ENCODE measurements at places on chromosomes 16 and 17.

DNA sequence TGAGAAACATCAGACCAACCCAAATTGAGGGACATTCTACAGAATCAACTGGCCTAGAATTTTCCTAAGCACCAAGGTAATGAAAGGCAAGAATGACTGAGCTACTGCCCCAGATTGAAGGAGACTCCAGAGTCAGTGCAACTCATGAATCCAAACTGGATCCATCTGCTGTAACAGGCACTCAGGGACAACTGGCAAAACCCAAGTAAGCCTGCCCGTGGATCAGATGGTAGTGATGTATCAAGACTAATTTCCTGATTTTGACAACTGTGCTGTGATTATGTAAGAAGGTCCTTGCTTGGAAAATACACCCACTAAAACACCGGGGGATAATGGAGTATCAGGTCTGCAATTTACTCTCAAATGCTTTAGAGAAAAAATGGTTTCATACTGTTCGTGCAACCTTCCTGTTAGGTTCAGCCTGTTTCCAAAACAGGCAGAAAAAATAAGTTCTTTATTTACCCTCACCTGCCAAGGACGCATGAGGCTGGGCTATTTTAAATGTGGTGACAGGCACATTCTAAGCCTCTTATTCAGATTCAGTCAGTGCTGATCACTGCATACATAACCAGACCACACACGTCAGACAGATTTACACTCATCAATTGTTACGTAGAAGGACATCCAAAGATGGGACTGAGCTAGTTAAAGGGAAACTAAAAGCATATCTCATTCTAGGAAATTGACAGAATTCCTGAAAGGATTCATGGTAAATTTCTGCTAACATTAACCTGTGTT is 7.0 kb downstream of the MBTPS1 start:
- no peak for DNase-seq

DNA sequence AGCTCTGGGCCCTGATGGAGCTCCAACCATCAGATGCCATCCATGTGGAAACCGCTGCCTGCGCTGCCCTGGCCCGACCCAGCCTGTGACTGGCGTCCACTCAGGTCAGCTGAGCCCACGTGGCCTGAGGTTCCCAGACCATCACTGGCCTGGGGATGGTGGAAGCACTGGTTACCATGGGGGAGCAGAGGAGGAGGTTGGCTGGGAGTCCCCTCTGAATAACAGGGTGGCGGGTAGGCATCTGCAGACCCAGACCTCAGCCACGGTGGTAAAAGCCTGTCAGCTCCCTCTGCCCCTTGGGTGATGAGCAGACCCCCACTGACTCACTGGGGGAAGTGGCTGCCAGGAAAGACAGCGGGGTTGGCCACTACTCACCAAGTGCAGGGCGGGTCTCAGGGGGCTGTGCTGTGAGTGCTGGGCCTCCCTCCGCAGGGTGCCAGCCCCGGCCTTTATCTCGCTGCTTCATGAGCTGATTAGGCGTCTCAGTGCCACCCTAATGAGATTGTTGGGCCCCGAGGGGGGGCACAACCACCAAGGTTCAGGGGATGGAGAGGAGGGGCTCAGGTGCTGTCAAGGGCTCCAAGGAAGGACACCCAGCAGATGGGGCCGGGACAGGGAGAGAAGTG is at the start of gene PDE6G:
TSS of gene PDE6G (minus strand) at position 425 of the 626 bp plus-strand sequence. CDS start 3,237 bp downstream, outside the sequence.
- DNase-seq, result no peak

- no peak for DNase-seq
Measured at GRCh38 chr17:35129973-35130351, 8.5 kb downstream of the FNDC8 start.

DNA sequence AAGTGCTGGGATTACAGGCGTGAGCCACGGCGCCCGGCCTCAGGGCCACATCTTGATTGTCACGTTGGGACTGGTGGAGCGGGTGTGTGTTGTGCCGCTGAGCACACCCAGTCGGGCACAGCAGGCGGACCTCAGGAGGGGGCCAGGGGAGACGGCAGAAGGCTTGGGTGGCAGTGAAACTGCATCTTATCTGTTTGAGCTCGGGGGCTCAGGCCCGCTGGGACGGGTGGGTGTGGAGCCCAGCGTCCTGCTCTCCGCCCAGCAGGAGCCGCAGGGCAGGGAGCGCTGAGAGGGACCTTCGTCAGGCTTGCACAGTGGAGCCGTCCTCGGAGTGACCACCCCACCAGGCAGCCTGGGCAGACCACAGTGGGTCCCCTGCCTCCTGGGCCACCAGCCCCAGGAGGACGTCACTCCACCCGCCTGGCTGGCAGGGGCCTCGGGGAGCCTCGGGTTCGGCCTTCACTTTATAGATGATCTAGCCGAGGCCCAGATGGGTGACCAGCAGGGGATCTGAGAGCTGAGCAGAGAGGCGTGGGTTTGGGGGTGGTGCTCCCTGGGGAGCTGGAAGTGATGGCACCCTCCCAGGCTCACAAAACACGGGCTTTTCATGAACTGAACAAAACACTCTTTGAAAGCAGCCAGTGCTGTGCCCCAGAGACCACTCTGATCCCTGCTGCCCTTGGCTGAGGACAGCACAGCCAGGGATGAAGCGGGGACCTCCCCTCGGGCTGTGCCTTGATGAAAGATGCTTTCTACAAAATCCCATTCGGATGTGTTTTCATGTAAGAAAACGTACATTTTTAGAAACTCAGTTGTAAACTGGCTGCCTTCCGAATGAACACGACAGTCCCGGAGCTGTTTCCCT is 181.1 kb downstream of the SEC14L1 start:
- no peak for DNase-seq

DNA sequence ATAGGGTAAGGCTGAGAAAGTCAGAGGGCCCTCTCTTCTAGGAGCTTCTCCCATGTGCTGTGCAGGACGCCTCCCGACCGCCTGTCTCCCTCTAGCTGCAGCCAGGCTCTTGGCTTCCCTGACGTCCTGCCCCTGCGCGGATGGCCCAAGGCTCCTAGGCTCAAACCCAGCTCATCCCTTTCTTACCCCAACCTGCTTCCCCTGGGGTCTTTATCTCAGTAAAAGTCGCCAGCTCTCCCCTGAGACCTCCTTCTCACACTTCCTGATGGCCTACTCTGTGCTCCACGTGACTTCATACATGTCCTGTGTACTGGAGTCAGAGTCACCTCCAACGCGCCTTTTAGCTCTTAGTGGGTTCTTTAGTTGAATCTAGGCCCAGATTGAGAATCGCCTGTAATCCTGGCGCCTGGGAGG is 1.1 kb upstream of the ZNF747 start:
- peak; percentile 93 for DNase-seq

DNA sequence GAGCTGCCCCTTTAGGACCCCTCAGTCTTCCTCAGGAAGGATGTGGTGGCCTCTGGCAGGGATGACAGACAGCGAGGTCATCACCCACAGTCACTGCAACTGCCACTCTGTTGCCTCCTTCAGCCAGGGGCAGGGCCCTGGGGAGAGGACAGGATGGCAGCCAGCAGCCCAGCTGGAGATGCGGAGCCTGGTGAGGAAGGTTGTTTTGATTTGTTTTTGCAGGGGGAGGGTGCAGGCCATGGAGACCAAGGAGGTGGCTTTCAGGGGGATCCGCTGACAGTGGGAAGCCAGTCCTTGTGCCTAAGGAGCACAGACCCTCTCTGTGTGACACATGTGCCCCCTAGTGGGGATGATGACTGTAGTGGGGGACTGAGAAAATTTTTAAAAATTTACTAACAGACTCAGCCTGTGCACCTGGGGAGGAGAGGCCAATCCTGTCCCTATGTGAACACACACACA is 7.4 kb downstream of the PRCD start:
- DNase-seq, result peak; percentile 77

- no peak for DNase-seq
Measured at GRCh38 chr17:55157165-55157564, 107.6 kb upstream of the HLF start.

DNA sequence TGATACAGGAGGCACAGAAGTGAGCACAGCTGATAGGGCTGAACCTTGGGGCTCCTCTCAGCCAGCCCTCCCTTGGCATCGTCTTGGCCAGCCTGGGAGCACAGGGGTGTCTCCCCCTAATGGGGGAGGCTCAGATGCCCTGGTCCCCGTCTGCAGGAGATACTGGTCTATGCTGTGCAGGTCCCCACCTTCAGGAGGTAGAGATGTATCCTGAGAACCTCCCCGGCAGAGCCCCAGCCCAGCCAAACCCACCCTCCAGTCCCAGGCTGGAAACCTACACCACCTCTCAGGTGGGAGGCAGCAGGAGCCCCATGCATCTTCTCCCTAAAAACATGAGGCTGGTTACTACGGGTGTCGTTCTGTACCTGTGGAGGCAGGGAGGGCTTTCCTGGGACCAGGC is 38.7 kb downstream of the ABCC6 start:
- no peak for DNase-seq

GRCh38 chr17:79630821-79631639 is 20.2 kb upstream of the RBFOX3 start:
- no peak for DNase-seq

DNA sequence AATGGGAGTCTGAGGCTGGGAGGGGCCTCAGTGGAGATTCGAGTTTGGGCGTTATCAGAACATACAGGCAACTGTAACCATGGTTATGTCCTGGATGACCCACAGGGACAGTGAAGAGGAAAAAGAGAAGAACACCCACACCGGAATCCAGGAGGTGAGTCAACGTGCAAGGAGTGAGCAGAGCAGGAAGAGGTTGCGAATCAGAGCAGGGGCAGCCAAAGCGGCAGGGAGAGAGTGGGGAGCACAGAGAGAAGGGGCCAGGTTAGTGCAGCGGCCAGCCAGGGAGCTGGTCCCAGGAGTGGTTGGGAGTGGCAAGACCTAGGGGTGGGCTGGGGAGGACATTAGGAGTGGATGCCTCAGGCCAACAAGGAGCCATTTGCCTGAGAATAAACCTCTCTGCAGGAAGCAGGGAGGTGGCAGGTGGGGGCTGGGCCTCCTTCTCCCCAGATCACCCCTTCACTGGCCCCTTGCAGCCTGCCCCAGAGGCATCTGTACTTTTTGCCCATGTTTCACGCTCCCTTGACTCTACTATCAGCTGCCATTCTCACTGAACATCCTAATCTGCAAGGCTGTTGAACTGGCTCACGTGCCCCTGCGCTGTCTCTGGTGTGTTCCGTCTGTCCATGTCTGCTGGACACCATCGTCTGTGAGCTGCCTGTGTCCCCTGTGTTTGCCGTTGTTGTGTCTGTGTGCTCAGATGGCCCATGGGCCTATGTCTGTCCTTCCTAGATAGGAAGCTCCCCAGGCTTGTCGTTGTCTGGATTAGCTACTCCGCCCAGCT is 5.1 kb downstream of the KRT13 start:
- peak; percentile 7 for DNase-seq

- no peak for DNase-seq
Measured at GRCh38 chr17:19482576-19482975, 51.1 kb upstream of the SLC47A1 start.

- DNase-seq, result no peak
Measured at GRCh38 chr16:86061721-86062120, 162.8 kb downstream of the IRF8 start.

DNA sequence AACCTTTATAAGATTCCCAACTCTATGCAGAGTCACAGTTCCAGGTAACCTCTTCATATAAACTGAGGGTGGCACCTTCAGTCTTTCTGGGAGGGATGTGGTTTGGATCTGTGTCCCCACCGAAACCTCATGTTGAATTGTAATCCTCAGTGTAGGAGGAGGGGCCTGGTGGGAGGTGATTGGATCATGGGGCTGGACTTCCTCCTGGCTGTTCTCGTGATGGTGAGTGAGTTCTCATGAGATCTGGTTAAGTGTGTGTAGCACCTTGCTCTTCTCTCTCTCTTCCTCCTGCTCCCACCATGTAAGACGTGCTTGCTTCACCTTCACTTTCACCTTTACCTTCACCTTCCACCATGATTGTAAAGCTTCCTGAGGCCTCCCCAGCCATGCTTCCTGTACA is 30.5 kb downstream of the HS3ST2 start:
- no peak for DNase-seq

Data from OCI-M1 (cell line).